Bronchial epithelial cell (primary cell): ENCODE measurements at places on chromosomes 5 and 9. TPM values are rescaled to one million over a fixed set of nuclear protein-coding genes. Genes with fewer than 3 reads are reported as not detected.

DNA sequence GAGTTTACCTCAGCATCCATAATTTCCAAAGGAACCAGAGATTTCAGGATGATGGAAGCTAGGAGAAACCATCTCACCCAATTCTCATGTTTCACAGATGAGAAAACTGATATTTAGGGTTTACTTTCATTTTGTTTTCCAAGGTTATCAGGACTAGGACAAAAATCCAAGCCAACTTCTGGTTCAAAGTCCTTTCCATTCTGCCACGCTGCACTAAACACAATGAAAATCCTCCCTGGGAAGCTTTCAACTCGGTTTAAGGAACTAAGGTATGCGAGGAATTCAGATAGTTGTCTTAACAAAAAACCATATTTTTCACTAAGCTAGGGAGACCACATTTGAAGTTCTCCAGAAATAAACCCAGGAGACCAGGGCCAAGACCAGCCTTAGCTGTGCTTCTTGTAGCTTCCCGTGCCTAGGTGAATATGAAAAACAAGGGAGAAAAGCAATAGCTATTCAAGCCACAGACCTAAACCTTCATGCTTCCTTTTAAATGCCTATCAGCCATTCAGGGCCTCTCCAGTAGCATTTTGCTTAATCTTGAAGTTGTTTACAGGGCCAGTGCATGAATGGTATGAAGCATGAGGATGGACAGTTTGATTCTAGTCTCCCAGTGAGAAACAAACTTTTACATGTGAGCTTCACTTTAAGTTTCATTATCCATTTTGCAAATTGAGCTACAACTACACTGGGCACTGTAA is 167.9 kb downstream of the DENND1A start:
- no peak for DNase-seq

DNA sequence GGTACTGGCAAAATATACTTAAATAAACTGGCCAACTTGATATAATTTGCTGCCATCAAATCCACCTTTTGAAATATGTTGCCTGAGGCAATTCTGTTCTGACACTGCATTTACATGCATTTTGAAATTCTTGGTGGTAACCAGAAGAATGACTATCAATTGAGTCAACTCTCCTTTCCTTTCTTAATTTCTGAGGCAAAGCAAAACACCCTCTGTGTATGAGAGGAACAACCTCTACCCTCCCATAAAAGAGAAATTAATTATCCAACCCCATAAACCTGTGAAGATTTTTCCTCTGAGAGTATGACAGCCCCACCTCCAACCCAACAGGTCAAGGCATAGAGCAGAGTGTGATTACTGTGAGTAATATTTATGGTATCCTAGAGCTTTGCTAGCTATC is 286.8 kb downstream of the NR2F1-AS1 start:
- DNase-seq, result peak; percentile 94

The INSL6 gene
- not detected in 2 replicates for total RNA-seq

DNA sequence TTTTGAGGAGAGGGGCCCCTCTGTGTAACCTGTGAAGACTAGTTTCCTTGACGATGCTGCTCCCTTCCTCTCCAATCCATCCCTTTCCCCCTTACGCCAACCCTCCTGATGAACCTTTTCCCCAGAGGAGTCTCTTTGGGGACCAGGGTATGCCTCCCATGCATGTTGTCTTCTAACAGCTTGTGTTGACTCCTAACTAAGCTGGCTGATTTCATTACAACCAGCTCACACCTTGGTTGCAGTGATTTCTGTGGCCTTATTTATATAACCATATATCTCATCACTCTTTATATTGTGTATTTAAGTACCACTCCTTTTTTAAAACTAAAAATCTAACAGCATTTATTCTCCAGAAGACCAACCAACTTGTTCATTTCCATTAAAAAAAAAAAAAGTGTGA is 42.5 kb downstream of the SFXN1 start:
- DNase-seq, result no peak

The ADAMTS12 gene
- 0.26 TPM in 1 of 2 replicates, not detected in the other for total RNA-seq

The SV2C gene
- total RNA-seq, result not detected in 2 replicates

- DNase-seq, result no peak
Observed at GRCh38 chr9:68749579-68750159, 44.6 kb downstream of the PIP5K1B start.

The ZNF474 gene
- 0.13 and 0.26 TPM in 2 replicates for total RNA-seq

The SYK gene
- total RNA-seq, result 29.2 and 29.7 TPM in 2 replicates

GRCh38 chr5:151498395-151499155 is 51.2 kb downstream of the SLC36A1 start:
- DNase-seq, result no peak

DNA sequence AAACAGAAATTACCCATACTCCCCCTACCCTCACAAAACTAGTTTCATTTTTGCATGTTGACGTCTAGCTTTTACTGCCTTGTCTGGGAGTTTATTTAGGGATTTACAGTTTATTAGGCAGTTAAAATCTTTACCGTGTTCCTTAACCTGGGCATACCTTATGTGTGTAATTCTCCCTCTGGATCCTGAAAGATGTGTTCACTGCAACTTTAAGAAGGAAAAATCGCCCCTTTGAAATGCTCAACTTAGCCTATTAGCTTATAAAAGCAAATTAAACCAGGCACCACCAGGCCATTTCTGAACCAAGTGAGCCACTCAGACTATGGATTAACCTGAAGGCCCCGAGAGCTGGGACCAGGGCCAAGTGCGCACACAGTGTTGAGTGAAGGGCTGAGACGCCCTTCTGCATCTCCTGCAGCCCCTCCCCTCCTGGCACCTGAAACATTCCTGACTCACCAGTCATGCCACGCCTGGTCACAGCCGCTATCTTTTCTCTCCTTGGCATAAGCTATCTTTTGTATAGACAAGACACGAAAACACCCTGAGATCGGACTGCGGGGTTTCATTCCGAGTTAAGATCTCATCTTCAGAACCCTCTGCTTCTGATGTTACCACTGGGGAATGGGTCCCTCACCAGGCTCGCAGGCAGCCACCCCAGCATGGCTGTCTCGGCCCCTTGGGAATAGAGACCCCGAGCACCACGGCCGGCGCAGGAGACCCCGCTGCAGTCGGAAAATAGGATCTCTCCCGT is 111.9 kb downstream of the ROR2 start:
- peak; percentile 89 for DNase-seq

DNA sequence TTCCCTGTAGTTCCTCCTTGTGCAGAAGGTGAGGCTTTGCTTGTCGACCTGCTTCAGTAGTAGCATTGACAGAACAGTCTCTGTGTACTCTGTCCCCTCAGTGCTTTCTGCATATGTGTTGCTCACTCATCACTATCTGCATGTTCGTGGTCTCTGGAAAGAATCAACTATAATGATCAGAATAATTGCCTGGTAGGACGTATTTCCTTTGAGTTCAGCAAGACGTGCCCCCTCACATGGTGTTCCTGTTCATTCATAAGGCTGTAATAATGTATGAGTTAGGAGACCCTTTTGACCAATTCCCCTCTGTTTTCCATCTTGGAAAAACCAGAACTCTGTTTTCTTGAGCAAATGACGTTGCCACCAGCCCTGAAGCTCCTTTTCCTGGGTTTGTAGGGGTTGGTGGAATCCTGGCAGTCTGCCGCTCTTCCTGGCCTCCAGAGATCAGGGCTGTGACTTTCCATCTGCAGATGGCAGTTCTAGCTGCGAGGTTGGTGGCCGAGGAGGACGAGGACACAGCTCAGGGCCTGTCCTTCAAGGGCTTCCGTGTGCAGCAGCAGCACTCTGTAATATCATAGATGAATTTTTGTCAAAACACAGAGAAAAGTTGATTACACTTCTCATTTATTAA is 61.9 kb downstream of the EXOSC2 start:
- DNase-seq, result no peak

- no peak for DNase-seq
Observed at GRCh38 chr9:93112116-93112863, 16.3 kb downstream of the CARD19 start.

GRCh38 chr5:178113841-178114324 is 551 bp downstream of the N4BP3 start:
- DNase-seq, result no peak

GRCh38 chr9:137057545-137057944 is 3.7 kb upstream of the ENTPD2 start:
- no peak for DNase-seq

DNA sequence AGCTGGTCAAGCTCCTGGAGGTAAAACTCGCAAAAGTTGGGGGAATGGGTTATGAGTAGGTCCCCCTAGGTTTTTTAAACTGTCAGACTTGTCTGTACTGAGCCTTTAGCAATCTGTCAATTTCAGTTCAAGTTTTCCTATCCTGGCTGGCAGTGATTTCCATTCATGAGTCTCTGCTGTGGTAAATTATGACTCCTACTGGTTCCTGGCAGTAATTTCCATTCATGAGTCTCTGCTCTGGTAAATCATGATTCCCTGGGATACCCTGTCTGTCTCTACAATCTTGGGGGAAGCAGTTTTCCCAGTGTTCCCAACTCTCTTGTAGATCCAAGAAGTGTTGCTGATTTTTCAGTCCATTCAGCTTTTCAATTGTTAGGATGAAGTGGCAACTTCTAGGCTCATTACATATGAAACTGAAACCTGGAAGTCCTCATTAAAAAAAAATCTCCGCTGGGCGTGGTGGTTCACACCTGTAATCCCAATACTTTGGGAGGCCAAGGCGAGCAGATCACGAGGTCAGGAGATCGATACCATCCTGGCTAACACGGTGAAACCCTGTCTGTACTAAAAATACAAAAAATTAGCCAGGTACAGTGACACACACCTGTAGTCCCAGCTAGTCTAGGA is 91.3 kb upstream of the GPBP1 start:
- DNase-seq, result peak; percentile 55

- DNase-seq, result no peak
Observed at GRCh38 chr5:59133764-59134261, 550.9 kb downstream of the RAB3C start.

- no peak for DNase-seq
Observed at GRCh38 chr5:168604436-168604835, 25.3 kb upstream of the PANK3 start.

The FAM193B gene
- total RNA-seq, result 14.0 and 17.2 TPM in 2 replicates

GRCh38 chr9:92948038-92948534 is 763 bp downstream of the FGD3 start:
- DNase-seq, result no peak

DNA sequence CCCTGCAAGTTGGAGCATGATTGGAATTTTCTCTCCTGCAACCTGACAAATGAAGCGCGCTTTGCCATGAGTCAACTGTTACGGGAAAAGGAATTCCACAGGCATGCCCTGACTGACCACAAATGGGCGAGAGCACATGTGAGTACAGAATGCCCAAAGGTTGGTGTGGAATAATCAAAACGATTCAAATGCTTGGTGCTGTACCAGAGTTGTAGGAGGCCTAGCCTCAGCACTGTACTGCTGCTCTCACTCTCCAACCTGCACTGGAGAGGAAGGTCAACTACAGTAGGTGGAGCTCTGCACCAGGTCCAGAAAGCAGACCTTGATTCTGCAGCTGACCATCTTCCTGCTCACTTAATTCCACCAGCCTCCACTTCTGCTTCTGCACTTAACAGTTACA is 406.9 kb upstream of the ACTBL2 start:
- DNase-seq, result peak; percentile 98

DNA sequence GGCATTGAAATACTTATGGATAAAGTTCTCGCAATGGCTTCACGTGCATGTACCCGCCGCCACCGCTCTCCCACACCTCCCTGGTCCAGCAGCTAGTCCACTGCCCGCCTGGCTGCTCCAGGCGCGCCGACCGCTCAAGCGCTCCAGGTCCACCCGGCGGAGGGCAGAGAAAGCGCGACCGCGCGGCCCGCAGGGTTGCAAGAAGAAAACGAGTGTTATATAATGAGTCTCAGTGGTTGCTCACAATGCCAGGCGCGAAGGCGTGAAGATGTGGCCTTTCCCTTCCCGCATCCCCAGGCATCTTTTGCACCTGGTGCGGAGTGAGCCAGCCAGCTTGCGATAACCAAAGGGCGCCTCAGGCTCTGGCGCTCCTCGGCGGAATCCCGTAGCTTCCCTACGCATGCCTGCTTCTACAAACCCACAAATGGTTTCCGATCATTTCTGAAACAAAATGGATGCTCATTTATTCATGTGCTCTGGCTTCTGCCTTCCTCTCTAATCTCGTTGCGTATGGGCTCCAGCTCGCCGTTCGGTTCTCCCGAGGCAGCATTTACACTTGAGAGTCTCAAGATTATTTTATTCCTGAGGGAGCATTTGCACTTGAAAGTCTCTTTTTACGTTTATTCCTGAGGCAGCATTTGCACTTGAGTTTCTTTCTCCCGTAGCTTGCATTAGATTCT is 25.7 kb downstream of the CDKN2A start:
- no peak for DNase-seq

The ARHGEF39 gene
- total RNA-seq, result 0.13 and 0.79 TPM in 2 replicates

- DNase-seq, result no peak
Observed at GRCh38 chr5:56567278-56567677, 248.1 kb upstream of the MAP3K1 start.
